Activated effector memory CD4-positive, alpha-beta T cell treated with anti-CD3 and anti-CD28 coated beads, Interleukin-2, amount 50 U/mL, for 16 hours (primary cell): ENCODE measurements at places on chromosomes 2 and 18.

GRCh38 chr2:209523867-209524266 lies 100.0 kb downstream of the MAP2 start:
- no peak for DNase-seq

DNA sequence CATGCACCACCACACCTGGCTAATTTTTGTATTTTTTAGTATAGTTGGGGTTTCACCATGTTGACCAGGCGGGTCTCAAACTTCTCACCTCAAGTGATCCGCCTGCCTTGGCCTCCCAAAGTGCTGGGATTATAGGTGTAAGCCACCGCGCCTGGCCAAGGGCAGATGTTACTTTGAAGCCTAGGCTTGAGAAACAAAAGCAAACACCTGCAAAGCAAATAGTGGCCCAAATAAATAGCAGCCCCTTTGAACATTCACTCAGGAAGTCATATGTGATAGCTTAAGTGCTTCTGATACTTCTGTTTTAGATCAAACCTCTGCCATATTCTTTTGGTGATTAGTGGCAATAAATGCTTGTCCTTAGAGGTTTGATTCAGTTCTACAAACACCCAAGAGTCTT lies 404.5 kb upstream of the SMIM21 start:
- DNase-seq = no peak

GRCh38 chr2:30439879-30440278 lies 7.2 kb upstream of the LCLAT1 start:
- no peak for DNase-seq

GRCh38 chr2:216985658-216986141 lies 125.8 kb upstream of the TNP1 start:
- DNase-seq = no peak

DNA sequence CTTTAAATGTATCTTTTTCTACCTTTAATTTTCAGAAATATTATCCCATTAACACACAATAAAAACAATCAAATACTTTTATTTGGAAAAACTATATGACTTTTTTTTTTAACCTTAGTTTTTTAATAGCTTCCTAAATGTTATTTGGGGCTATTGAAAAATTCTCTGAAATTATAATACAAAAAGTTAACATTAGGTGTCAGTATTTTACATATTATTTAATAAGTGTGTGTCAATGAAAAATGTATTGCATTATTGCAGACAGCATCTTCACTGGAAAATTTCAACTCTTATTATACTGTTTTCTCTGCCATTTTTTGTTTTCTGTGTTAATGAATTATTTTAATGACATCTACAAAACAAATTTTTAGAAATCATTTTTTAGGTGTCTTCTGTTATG lies 51.1 kb upstream of the ARHGAP15 start:
- no peak for DNase-seq

- no peak for DNase-seq
Measured at GRCh38 chr2:64186699-64187605, 42.7 kb upstream of the PELI1 start.

- DNase-seq = no peak
Measured at GRCh38 chr2:95323347-95324155, 26.4 kb downstream of the KCNIP3 start.

GRCh38 chr2:189440644-189440946 lies 679 bp upstream of the WDR75 start:
- no peak for DNase-seq

GRCh38 chr18:64419156-64419555 lies 270.3 kb upstream of the LINC00305 start:
- no peak for DNase-seq

GRCh38 chr2:26238311-26238958 lies 6.0 kb downstream of the HADHA start:
- DNase-seq = no peak

- no peak for DNase-seq
Measured at GRCh38 chr18:79819064-79819967, 21.6 kb downstream of the KCNG2 start.

DNA sequence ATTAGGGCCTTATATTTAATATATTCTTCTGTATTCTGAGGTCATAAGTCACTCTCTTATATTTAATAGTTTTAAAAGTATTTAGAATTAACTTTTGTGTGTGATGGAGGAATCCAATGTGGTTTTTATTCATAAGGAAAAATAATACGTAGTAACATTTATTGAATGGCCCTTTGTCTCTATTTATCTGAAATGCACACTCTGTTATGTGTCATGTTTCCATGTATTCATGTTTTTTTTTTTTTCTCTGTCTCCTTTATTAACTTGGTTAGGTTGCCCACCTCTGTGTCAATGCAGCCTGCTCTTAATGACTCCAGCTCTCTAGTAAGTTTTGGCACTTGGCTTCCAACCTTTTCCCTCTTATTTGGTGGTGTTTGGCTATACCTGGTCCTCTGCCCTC lies 33.8 kb downstream of the RNF144A start:
- DNase-seq = no peak

DNA sequence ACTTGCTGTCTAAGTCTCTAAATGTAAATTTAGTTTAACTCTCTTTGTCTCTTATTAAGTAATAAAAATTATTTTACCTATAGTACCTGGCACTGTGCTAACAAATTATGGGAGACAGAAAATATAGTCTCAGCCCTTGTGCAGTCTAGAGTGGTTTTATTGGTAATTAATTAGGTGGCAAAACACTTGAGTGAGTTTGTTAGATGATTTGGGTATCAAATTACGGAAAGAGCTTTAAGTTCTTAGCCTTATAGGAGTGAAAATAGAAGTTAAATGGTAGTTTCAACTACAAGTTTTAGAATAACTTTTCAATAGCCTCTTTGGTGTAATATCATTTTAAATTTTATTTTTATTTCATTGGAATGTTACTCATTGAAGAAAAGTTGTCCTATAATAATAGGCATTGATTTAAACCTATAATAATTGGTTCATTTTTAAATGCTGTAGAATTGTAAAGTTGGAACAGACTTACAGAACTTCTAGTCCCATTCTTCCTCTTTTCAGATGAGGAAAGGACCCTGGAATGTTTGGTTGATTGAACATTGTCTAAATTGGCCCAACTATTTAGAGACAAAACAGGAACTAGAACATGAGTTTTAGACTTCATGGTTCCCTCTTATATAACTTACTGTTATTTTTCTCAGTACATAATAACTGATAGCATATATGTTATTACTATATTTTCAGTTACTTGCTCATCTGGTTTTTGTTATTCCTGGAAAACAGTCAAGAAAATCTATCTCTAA lies 10.2 kb upstream of the HTR2B start:
- DNase-seq = no peak

- no peak for DNase-seq
Measured at GRCh38 chr2:64711252-64711800, 57.6 kb upstream of the SERTAD2 start.

DNA sequence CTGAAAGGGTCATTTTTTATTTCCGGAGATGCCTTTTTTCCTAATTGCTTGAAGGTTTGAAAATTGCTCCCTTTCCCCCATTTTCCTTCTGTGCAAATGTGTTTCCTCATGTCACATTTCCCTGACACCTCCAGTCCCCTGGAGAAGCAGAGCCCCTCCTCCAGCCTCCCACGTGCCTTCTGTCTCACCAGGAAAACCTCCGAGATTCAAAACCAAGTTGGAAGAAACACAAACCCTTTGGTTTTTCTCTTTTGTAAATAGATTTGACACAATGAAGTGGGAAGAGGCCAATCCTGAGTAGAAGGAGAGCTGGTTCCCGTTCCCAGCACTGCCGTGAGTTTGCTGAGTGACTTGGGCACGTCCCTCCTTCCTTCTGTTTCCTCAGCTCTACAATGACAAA lies 125.4 kb upstream of the MYCN start:
- DNase-seq = no peak

DNA sequence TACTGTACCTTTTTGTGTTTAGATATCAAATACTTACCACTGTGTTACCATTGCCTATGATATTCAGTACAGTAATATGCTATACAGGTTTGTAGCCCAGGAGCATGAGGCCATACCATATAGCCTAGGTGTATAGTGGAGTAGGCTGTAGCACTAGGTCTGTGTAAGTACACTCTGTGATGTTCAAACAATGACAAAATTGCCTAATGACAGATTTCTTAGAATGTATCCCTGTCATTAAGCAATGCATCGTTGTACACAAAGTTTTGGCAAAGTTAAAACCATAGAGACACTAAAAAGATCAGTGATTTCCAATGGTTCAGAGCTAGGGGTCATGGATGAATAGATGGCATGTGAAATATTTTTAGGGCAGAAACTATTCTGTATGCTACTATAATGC lies 415.5 kb downstream of the NCKAP5 start:
- DNase-seq = no peak

DNA sequence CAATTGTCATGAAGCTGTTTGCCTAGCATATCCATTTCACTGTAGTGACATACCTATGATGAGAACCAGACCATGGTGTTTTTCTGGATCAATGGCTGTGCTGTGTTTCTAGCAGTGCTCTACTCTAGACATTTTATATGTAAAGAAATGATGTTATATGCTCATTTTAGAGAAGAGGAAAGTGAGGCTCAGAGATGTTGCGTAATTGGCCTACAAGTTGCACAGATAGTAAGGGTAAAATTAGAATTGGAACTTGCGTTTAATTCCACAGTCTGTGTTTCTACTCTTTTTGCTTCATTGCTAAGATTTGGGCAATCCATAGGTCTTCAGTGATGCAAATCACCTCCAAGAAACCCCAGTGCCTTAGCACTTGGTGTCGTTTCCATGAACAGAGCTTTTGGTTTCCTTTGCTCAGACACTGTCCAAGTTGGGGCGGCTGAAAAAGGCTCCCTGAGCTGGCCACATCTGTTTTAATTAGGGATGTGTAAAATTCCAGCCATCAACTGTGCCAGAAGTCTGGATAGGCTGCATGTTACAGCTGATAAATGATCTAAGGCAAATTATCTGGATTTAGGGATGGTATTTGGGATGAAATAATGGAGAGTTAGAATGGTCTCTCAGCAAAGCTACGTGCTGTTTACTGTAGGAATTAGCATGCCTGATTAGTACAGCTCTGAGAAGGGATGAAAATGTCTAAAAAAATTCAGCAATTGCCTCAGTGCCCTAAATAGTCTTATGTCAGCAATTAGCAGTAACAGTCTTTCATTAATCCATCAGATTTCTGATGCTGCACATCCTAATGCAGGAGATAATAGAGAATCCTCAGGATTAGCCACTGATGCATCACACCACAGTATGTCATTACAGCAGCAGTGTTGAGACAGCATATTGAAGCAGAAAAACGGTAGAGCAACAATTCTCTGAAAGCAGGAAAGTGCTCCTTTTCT lies 65.3 kb downstream of the PTPRM start:
- DNase-seq = no peak

DNA sequence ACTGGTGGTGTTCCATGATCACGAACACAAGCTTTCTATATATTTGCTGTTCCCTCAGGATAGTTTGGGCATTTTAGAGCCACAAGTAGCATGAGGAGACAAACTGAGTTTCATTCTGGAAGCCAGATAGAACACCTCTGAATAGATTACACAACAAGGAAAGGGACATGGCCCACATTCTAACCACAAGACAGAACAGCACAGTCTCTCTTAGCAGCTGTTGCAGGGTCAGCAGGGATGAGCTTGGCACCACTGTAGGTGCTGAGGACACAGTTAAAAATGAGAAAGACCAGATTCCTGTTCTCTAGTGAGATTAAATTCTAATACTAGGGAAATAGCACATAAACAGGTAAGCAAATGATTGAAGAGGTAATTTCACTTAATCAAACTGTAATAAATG lies 235.3 kb downstream of the ZNF407 start:
- no peak for DNase-seq

DNA sequence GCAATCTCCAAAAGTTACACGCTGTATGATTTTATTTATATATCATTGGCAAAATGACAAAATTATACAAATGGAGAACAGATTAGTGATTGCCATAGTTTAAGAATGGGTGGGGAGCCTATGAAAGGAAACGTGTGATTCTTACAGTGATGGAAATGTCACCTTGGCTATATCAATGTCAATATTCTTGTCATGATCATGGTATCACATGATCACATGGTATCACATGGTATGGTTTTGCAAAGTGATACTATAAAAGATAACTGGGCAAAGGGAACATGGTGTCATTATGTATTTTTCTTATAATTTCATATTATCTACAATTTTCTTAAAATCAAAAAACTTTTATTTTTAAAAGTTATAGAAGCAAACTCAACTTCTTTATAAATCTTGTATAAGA lies 606.2 kb upstream of the ZEB2 start:
- no peak for DNase-seq

DNA sequence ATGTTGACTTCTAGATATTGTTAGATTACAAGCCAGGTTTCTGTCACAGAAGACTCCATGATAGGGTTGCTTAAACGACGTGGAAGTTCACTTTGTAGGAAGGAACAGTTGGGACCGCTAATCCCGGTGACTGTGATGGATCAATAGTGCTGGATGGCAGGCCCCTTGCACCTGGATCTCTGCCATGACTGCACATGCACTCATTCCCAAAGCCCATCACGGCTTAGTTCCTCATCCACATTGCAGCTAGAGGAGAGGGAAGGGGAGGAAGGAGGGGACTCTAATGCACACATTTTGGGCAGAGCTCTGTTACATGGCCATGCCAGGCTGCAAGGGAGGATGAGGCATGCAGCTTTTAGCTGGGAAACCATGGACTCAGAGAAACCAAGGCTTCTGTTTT lies 773.7 kb upstream of the RAB6C start:
- no peak for DNase-seq

DNA sequence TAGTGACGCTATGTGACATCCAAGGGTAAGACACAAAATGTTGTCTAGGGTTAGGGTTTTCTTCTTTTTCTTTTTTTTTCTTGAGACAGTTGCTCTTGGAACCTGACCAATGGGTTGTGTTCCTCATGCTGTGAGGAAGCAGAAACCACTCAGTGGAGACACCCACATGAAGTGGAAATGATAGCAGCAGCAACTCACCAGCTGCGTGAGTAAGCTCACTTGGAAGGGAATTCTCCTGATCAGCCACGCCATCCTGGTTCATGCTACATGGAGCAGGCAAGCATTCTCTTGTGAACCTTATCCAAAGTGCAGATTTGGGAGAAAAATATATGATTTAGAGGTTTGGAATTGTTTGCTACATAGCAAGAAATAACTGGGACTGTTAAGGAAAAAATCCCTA lies 863.7 kb downstream of the EPHA4 start:
- no peak for DNase-seq

GRCh38 chr18:52850031-52850560 lies 510.1 kb downstream of the DCC start:
- DNase-seq = no peak

DNA sequence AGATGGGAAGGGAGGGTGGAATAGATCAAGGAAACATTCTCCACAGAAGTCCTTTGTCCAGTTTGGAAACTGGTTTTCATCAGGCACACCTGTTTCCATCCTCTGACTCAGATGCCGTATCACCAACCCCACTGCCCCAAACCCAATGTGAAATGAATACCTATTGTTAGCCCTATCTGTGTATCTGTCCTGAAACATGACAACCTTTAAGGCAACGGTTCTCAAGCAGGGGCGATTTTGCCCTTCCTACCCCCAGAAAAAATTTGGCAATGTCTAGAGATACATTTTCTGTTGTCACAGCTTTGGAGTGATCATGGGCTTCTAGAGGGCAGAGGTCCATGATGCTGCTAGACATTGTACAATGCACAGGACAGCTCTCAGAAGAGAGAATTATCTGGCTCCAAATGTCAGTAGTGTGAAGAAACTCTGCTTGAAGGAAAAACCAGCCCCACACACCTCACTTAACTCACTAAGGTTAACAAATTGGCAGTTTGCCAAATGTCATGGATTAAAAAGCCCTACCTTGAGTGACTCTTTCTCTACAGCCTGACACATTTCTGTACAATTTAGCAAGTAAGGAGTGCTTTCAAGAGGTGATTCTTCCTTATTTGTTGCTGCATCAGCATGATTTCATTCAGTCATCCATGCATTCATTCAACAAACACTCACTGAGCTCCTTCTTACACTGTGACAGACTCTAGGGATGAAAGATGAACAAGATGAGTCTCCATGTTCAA lies 3.4 kb downstream of the SCTR start:
- DNase-seq = no peak
